Pancreas (tissue), 10 donors: ENCODE measurements at places on chromosomes 3 and 15. TPM values are rescaled to one million over a fixed set of nuclear protein-coding genes. Genes with fewer than 3 reads are reported as not detected.

Gene STAG1
- 17.8 TPM for total RNA-seq

Gene MTHFS
- total RNA-seq: 22.9 TPM

Gene POLQ
- total RNA-seq: 0.49 TPM

GRCh38 chr3:3110749-3111361 is 681 bp upstream of the IL5RA start:
- no peak overlapping the region for H3K4me3 ChIP-seq
- H3K36me3 ChIP-seq: no peaks in the 10 kb centered on the region
- no peak for DNase-seq
- no peaks in the 10 kb centered on the region for H3K4me1 ChIP-seq
- H3K27me3 ChIP-seq: no peaks in the 10 kb centered on the region

DNA sequence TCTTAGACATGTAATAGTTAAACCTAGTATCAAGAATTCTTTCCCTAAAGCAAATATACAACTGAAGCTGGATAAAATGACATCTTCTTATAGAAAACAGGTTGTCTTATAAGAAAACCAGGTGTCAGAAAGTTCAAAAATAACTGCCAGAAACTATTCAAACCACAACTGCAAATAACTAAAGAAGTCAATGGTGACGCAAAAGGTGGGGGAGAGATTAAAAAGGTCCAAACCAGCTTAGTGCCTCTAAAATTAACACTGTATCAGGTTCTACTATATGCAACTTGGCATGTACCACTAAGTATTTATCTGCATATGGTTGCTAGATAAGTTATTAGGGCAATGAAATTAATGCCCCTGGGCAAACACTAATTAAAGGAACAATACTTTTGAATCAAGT is 136.8 kb downstream of the TBL1XR1 start:
- no peak overlapping the region for H3K4me3 ChIP-seq
- H3K27ac ChIP-seq: no peak overlapping the region
- no peaks in the 10 kb centered on the region for H3K36me3 ChIP-seq
- no peak for DNase-seq
- no peaks in the 10 kb centered on the region for H3K27me3 ChIP-seq

- no peak overlapping the region for H3K4me3 ChIP-seq
- no peak for DNase-seq
- no peaks in the 10 kb centered on the region for H3K4me1 ChIP-seq
- H3K36me3 ChIP-seq: no peaks in the 10 kb centered on the region
- H3K27me3 ChIP-seq: no peaks in the 10 kb centered on the region
Measured at GRCh38 chr3:118781232-118781631, 253.4 kb downstream of the IGSF11 start.

DNA sequence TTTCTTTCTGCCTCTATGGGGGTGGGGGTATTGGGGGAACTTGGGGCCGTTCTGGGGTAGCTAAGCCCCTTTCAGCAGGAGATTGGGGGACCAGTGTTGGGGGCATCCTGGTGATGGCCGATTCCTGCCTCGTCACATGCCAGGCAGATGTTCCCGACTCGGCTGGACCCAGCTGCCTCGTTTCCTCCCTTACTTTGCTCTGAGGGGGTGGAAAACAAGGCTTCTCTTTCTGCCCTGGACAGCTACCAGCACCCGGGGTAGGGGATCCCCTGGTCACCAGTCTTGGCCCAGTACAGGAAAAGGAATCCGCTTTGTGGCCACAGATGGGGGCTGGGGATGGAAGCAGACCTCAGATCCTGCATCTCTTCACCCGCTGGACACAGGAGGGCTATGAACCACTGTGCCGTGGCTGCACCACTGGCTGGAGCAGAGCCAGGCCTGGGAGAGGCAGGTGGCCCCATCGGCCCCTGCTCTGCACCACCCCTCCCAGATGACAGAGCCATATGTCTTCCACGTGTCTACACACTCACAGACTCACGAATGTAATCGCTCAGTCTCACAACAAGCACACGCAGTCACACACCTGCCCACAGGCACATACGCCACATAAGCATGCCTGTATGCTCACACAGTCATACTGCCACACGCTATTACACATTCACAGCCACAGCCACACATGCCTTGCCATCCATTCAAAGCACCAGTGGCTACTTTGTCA is 12.4 kb downstream of the SNX33 start:
- H3K27me3 ChIP-seq: no peaks in the 10 kb centered on the region
- H3K27ac ChIP-seq: no peak overlapping the region
- peaks cover 16% of the 10 kb centered on the region for H3K4me1 ChIP-seq
- no peak overlapping the region for H3K4me3 ChIP-seq

DNA sequence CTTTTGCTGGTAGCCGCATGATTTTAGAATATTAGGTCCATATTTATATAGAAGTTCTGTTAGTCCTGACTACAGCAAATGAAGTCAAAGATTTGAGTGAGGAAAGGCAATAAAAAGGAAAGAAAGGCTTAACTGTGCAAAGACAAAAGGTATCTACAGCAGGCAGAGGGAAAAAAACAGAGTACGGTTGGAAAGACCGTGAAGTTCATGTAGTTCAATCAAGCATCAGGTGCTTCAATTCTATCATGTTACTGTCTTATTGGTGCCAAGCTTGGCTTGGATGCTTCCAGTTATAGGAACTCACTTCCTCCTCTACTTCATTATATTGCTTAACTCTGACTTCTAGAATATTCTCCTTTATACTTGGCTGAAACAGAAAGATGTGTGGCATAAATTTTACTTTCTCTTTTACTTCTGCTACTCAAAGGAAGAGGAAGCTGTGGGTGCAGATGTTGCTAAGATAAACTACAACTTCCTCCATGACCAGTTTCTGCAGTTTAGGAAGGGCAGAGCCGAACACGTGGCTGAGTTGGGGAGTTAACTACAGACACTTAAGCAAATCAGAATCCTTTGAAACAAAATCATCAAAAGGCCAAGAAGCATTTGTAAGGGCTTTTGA is 72.6 kb upstream of the ZBED2 start:
- H3K36me3 ChIP-seq: no peaks in the 10 kb centered on the region
- no peaks in the 10 kb centered on the region for H3K27me3 ChIP-seq
- H3K27ac ChIP-seq: peak overlapping the region; percentile 9
- H3K4me1 ChIP-seq: no peaks in the 10 kb centered on the region

GRCh38 chr3:177665122-177665808 is 468.0 kb upstream of the TBL1XR1 start:
- no peak overlapping the region for H3K27ac ChIP-seq
- DNase-seq: no peak
- H3K4me1 ChIP-seq: no peaks in the 10 kb centered on the region
- H3K4me3 ChIP-seq: no peak overlapping the region
- no peaks in the 10 kb centered on the region for H3K36me3 ChIP-seq

DNA sequence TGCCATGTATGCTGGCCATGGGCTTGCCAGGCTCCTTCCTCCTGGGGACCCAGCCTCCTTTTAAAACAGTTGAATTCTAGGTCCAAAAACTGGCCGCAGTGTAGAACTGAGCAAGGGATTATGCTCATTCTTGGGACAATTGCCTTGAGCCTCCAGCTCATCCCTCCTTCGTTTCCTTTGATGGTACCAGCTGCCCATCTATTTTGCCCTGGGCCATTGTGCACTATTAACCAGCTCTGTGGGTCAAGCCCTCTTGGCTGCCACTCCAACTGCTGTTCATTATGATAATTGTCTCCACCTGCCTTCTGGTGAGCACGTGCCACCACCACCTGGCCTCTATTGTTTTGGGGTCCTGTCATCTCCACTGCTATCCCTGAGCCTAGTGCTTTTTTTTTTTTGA is 75.8 kb upstream of the SYN2 start:
- no peak overlapping the region for H3K4me3 ChIP-seq
- no peak for DNase-seq
- H3K27me3 ChIP-seq: peaks cover 5% of the 10 kb centered on the region
- H3K4me1 ChIP-seq: no peaks in the 10 kb centered on the region
- H3K27ac ChIP-seq: no peak overlapping the region
- no peaks in the 10 kb centered on the region for H3K36me3 ChIP-seq
